M059J (cell line): ENCODE measurements at places on chromosomes 11 and 22. TPM values are rescaled to one million over a fixed set of nuclear protein-coding genes. Genes with fewer than 3 reads are reported as not detected.

Gene MS4A3
- not detected in 2 replicates for total RNA-seq

Gene PHLDB1
- 66.8 and 76.7 TPM in 2 replicates for total RNA-seq

Gene PGA5
- not detected in 2 replicates for total RNA-seq

Gene GLYATL1
- total RNA-seq: 0.12 and 1.9 TPM in 2 replicates

Gene PSMC3
- 283 and 294 TPM in 2 replicates for total RNA-seq

DNA sequence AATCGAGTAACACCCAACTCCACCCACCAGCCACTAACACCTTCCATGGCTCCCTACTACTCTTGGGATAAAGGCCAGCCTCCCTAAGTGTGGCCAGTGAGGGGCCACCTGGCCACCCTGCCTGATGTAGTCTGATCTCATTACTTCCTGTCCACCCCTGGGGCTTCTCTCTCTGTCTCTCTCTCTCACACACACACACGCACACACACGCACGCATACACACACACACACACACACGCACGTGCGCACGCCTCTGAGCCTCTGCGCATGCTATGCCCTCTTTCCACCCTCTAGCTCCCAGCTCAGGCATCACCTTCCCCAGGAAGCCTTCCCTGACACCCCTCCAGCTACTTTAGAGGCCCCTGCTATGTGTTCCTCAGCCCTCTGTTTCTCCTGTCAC, 3.9 kb downstream of the MFNG start:
- no peak for DNase-seq
